ENCODE measurements at places on chromosomes 12 and 14.
A peak's percentile ranks its signal among the peaks of the same experiment; 100 is the strongest.

- peak; percentile 60 for DNase-seq
These were observed 3.6 kb upstream of the RHOF start for GRCh38 chr12:121796855-121797751.

GRCh38 chr14:55722054-55722453 is 142.0 kb downstream of the KTN1 start:
- no peak for DNase-seq

DNA sequence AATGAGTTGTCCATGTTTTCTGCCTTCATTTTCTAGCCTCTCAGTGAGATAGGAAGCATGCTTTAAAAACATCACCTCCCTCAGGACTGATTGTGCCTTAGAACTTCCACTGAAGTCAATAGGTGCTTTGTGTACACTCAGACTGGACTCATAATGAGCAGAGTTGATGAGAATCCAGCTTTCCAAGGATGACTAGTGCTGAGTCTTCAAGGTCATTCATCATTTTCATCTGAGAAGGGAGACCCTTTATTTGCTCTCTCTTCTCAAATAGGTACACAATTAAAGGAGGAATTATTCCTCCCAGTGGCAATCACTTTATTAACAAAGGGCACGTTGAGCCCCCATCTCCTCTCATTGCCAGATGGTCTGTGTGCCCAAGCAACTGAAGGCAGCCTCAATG is 210.9 kb upstream of the PRKD1 start:
- no peak for DNase-seq

- no peak for DNase-seq
These were observed 78.6 kb downstream of the DAAM1 start for GRCh38 chr14:59267046-59267445.

GRCh38 chr12:124768452-124769162 is 95.1 kb downstream of the SCARB1 start:
- no peak for DNase-seq

DNA sequence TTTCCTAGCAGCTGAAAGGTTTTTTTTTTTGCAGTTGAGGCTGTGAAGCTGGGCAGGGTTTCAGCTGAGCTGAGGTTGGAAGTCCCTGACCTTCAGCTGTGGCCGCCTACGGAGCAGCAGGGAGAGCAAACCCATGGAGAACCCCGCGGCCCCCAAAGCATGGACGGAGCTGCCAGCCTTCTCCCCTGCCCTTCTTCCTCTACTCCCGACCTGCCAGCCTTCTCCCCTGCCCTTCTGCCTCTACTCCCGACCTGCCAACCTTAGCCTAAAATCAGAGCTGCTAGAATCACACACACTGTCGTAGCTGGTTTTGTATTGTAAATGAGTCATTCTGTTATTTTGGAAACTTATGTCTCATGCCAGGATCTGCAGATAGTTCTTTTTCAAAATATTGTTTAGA is 74.6 kb downstream of the PPP2R5C start:
- no peak for DNase-seq

DNA sequence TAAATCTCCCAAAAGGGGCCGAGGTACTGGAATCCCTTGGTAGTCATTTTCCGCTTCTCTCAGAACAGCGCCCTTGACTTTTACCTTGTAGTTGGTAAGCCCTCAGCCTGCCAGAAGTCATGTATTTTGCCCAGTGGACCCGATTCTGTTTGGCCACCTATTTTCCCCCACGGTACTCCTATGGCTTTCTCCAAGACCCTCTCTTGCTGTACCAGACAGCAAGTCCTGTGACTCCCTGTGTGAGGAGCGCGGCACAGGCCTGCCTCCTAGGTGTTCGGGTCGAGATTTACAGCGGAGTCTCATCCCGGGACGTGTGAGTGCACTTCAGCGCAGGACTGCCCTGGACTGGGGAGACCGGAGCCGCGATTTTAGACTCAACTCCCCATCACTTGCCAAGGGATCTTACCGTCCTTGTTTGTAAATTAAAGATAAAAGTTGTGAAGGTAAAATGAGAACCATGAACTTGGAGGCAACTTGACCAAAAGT is 1.1 kb upstream of the MBD6 start:
- DNase-seq = peak; percentile 43

GRCh38 chr12:130916241-130916911 is 37.3 kb upstream of the ADGRD1 start:
- peak; percentile 71 for DNase-seq

- no peak for DNase-seq
These were observed 3.6 kb downstream of the NUDT4 start for GRCh38 chr12:93381161-93381975.

- DNase-seq = no peak
These were observed 256.6 kb upstream of the PPFIA2 start for GRCh38 chr12:82015623-82016347.

GRCh38 chr12:119090865-119091264 is 87.9 kb upstream of the HSPB8 start:
- DNase-seq = no peak

DNA sequence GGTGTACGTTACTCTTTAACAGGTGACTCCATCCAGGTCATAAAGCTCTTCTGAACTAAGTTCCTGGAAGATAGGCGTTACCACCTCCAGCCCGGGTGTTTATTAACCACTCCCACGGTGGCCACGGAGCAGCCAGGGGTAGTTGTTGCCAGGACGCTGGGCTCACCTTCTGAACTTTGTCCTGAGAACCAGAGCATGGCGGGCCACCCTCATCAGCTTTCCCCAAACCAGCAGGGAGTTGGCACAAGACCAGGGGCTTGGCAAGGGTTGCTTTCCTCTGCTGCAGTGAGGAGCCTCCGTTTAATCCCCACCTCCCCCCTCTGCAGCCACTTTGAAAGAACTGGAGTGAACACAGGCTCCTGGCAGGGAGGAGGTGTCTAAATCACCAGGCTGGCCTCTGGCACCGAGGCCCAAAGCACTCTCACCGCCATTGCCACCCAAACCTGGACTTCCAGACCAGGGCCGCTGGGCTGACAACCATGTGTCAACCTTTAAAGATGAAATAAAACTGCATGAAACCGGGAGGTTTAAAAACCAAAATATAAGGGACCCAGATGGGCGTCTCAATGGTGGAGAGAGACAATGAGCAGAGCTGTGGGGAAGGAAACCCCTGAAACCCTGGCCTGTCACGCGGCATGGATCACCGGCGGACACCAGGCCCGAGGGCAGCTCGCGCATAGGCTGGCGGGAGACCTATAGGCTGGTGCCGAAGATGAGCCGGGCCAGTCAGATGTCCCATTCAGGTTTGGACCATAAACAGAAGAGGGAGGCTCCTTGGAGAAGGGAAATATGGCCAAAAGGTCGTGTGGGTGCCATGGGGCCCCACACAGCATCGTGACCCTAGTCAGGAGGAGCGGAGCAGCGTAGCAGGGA is 30.9 kb upstream of the TDRD9 start:
- DNase-seq = no peak

- DNase-seq = no peak
These were observed 204.5 kb upstream of the SFSWAP start for GRCh38 chr12:131506426-131506825.

GRCh38 chr12:13233830-13234641 is 37.5 kb downstream of the EMP1 start:
- DNase-seq = no peak

DNA sequence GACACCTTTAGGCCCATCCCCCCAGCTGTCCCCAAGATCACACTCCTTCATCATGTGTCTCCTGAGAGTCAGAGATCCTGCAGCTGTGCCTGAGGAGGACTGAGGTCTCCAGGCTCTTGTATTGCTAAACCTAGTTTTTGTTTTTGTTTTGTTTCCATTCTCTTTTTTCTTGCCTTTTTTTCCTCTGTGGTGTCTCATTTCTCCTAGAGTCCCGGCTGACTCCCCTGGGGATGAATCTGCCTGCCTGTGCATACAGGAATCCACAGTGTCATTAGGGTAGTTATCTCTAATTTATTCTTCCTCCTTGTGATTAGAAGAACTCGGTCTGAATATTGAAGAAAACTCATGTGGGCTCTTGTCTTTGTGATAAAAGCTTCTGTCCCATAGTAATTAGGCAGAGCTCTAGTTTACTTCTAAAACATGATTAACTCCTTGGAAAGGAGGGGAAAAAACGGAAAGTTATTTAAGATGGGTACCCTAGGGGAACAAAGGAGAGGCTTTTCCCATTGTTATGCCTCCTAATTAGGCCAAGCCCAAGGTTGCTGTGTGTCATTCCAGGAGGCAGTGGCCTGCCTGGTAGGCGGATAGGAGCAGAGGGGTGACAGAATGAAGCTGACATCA is 343.2 kb downstream of the ZFP36L1 start:
- DNase-seq = no peak

- DNase-seq = no peak
These were observed 414.0 kb downstream of the SOX5 start for GRCh38 chr12:23535441-23535840.

DNA sequence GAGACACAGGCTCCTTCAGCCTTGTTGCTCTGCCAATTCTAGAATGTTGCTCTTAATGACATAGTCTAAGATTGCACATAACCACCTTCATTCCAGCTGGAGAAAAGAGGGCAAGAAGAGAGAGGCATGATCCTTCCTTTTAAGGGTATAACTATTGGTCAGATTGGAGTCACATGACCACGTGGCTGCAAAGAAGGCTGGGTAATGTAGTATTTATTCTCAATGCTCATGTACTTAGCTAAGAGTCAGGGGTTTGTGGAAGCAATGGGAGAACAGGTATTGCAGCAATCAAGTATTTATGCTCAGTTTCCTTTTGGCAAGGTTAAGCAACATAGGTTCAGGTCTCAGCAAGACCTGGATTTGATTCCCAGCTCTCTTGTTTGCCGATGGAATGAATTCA is 298.8 kb upstream of the TBX3 start:
- DNase-seq = no peak
